ENCODE measurements at places on chromosomes 4 and X. TPM values are rescaled to one million over a fixed set of nuclear protein-coding genes. Genes with fewer than 3 reads are reported as not detected.

Gene IGSF1
- not detected for total RNA-seq

Gene CAPN6
- not detected for total RNA-seq

Gene FAM133A
- total RNA-seq = not detected

Gene HERC6
- 14.3 TPM for total RNA-seq

Gene NXF2
- not detected for total RNA-seq

Gene SCLT1
- 11.0 TPM for total RNA-seq

Gene RNF150
- total RNA-seq = 0.75 TPM

Gene C4orf50
- total RNA-seq = 0.07 TPM

Gene PPP1R2C
- total RNA-seq = not detected

Gene PDLIM5
- 35.2 TPM for total RNA-seq

Gene PRDM5
- 4.7 TPM for total RNA-seq

Gene CFP
- total RNA-seq = not detected

Gene PNCK
- not detected for total RNA-seq

Gene LANCL3
- total RNA-seq = not detected

Gene MAGEA2
- total RNA-seq = not detected

Gene TSPAN5
- total RNA-seq = 4.5 TPM

Gene RENBP
- total RNA-seq = 13.5 TPM

Data from Caki2 (cell line).